ENCODE measurements at places on chromosomes 6 and 20. TPM values are rescaled to one million over a fixed set of nuclear protein-coding genes. Genes with fewer than 3 reads are reported as not detected.

Gene CLIC5
- total RNA-seq = not detected

Gene TFAP2A
- 78.2 TPM for total RNA-seq

Gene NOX3
- not detected for total RNA-seq

Gene SIRPA
- 23.6 TPM for total RNA-seq

Gene GPSM3
- 0.71 TPM for total RNA-seq

Gene DCDC2
- not detected for total RNA-seq

Gene SLC22A1
- total RNA-seq = 1.4 TPM

Gene CYP24A1
- 0.34 TPM for total RNA-seq

Gene TFAP2C
- total RNA-seq = 13.2 TPM

Gene RAET1L
- 1.2 TPM for total RNA-seq

Gene NRSN1
- not detected for total RNA-seq

Gene CST2
- total RNA-seq = not detected
